Activated T-cell treated with anti-CD3 and anti-CD28 coated beads, Interleukin-2, amount 50 U/mL, for 4 hours (primary cell): ENCODE measurements at places on chromosomes 7 and 10.

- no peak for DNase-seq
These were observed 161.4 kb downstream of the GNAT3 start for GRCh38 chr7:80350430-80350829.

- peak; percentile 59 for DNase-seq
These were observed 3.8 kb downstream of the HILPDA start for GRCh38 chr7:128459394-128459878.

DNA sequence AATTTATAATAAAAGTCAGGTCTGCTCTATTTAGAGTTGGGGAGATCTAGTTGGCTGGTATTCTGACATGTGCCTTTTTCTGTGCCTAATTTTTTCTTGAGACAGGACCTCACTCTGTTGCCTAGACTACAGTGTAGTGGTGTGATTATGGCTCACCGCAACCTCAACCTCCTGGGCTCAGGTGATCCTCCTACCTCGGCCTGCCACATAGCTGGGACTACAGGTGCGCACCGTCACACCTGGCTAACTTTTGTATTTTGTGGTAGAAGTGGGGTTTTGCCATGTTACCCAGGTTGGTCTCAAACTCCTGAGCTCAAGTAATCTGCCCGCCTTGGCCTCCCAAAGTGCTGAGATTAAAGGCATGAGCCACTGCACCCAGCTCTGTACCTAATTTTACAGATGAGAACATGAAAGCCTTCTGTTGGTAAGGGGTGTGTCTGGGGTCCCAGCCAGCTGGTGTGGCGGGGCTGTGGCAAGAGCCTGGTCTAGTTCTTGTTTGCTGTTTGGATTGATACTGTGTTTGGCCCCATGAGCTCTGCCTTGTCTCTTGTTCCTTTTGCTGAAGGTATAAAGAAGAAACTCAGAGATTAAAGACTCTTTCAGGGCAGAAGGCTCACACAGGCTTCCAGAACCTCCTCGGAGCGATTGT, 31.4 kb downstream of the POR start:
- DNase-seq: no peak

- no peak for DNase-seq
These were observed 195.1 kb downstream of the HECW1 start for GRCh38 chr7:43307522-43307921.

- DNase-seq: no peak
These were observed 732.1 kb upstream of the AUTS2 start for GRCh38 chr7:68866200-68866570.

DNA sequence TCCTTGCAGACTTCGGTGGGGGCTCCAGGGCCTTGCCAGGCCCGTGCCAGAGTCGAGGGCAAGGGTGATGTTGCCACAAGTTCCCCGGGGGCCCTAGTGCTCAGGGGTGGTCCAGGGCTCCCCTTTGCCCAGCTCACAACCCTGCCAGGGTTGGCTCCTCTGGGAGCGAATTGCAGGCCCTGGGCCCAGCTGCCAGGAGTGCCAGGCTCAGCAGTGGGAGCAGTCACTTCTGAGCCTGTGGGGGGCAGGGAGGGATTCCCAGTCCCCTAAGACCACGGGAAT, 43.8 kb downstream of the TCERG1L start:
- DNase-seq: no peak

DNA sequence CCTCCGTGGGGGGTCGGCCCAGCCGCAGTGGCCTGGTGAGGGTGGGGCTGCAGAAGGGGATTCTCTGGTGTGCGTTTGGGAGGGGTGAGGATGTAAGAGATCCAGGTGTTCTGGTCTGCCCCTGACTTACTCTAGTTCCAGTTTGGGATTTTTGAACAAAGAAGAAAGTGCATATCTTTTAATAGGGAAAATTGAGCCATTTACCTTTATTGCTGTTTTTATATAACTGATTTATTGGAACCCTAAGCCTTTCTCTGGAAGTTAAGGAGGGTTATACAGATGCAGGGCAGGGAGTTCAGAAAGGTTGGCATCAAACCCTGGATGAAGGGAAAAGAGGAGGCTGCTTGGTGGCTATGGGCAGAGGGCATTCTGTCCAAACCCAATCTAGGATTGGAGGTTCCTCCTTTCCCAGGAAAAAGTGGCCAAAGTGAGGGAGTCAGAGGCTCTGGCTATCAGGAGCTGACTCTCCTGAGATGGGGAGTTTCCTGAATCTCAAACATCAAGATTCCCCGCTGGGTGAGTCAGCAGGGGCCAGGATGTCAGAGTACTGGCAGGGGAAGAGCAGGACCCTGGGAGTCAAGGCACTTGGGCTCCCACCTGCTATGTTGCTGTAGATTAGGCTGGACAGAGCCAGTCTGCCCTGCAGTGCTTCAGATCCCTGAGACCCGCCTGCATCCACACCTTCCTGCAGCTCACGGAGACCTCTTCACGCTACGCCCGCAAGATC, 67.5 kb downstream of the CLIP2 start:
- no peak for DNase-seq

DNA sequence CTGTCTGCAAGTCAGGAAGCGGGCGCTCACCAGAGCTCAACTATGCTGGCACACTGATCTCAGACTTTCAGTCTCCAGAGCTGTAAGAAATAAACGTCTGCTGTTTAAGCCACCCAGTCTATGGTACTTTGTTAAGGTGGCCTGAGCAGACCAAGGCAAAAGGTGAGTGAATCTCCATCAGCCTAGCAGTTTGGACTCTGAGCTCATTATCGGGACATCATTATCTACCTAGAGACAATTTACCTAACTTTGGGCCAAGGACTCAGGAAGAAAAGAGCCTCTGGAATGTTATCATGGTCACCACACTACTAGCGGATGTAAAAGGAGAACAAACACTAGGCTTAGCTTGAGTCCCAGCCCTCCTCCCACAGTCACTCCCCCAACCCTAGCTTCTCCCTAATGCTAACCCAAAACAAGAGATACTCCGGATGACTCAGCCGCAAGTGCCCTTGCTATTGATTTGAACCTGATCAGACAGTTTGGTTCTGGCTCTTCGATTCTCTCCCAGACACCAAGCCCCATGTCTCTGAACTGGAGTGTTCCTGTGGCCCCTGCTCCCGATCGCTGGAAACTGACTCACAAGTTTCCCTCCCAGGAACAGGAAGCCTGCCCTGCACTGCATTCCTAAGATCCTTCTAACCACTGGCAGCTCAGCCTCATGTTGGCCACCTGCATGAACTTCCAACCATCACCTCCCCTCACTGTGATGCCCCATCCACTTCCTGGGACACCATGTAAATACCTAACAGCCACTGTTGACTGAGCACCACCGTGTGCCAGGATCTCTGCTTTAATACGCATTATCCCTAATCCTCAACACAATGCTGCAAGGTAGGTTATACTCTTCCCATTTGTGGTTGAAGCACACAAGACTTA, 34.5 kb downstream of the CREB3L2 start:
- no peak for DNase-seq

DNA sequence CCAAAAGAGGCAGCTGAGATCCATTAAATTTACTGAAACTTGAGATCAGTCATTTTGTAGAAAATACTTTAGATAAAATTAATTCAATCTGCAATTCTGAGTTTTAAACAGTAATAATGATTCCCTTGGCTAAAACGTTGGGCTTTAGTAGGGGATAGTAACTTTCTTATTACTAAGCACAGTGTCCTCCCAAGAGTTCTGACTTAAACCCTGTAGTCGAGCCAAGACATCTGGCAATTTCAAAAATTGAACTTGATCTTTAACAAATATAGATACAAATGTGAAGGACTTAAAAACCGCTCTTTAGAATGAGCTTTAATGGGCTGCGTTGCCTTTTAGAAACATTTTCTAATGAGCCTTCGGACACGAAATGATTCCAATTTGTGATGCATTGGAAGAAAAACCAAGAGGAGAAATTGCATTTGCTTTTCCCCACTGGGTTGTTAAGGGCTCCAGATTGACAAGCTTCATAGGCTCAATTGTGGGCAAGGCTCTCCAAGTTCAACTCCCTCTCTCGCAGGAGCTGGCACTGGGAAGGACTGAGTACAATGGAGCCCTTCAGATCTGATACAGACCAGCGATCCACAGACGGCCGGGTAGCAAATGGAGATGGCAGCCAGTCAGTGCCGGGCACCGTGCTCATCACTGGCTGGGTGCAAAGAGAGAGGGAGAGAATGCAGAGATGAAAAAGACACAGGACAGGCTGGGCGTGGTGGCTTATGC, 921.3 kb upstream of the AUTS2 start:
- DNase-seq: no peak

DNA sequence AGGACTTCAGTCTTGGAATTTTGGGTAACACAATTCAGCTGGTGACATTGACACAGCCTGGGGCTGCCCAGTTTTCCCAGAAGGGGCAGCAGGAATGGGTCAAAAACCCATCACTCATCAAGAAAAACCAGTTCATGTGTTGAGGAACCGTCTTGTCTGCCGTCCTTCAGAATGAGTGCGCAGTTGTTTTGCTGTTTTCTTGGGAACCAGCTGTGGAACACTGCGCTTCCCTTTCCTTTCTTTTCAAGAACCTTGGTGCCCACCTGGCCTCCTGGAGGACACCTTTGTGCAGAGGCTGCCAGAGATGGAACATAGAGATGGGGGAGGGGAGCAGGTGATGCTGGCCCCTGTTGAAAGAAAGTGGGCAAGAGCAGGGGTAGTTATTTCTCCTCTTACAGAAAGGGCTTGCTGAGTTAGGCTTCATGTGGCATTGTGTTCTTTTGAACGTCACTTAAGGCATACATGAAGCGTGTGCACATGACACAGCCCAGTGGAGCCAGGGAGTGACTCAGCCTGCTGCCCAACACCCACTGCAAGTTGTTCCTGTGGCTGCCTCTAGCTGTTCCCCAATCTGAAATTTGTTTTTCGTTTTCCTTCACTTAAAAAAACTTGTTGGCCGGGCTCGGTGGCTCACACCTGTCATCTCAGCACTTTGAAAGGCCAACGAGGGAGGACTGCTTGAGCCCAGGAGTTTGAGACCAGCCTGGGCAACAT, 87.4 kb upstream of the TNS3 start:
- DNase-seq: no peak

GRCh38 chr10:92655426-92655825, 34.3 kb upstream of the HHEX start:
- DNase-seq: no peak
